ENCODE measurements at places on chromosomes 12 and 14. TPM values are rescaled to one million over a fixed set of nuclear protein-coding genes. Genes with fewer than 3 reads are reported as not detected.

GRCh38 chr14:100015251-100015655 is 50.0 kb upstream of the EVL start:
- DNase-seq: no peak

DNA sequence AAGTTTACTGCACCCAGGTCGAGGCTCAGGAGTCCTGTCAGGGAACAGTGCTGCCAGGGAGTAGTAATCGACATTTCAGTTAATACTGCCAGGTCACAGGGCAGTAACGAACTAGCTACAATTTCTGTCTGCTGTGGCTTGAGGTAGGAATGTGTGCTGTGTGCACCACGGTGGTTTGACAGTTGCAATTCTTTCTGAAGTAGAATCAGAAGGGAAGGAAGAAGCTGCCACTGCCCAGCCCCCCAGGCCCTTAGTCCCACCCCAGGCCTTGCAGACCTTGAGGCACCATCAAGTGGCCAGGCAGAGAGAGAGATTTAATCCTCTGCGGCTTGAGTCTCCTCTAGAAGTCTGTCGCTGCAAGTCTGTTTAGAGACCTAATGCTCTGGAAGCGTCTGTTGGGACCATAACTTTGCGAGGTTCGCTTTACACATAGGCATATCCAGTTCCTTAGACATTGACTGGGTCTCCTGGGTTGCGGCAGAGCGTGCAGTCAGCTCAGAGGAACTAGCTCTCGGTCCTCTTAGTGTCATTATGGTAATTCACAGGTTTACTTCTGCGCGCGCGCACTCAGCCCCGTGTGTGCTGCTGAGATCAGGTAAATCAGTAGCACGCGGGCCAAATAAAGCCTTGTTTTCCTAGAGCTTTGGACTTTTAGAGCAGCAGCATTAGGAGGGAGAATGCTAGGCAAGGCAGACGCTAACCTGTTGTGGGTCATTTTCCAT is 9.8 kb downstream of the NKX2-1 start:
- DNase-seq: no peak

DNA sequence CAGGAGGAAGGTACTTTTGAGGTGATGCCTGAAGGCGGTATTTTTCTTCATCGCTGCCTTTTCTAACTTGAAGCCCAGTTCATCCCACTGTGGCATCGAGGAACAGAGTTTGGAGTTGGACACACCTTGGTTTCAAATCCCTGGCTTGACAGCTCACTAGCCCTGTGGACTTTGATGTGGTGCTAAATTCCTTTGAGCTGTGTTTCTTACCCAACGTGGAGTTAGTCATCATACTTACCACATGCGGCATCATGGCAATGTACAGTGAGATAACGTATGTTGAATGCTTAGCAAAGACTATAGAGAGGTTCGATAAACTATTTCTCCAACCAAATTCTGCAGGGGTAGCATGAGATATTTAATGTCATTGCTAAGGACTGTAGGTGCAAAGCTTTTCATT is 3.4 kb downstream of the PLEKHG3 start:
- no peak for DNase-seq

DNA sequence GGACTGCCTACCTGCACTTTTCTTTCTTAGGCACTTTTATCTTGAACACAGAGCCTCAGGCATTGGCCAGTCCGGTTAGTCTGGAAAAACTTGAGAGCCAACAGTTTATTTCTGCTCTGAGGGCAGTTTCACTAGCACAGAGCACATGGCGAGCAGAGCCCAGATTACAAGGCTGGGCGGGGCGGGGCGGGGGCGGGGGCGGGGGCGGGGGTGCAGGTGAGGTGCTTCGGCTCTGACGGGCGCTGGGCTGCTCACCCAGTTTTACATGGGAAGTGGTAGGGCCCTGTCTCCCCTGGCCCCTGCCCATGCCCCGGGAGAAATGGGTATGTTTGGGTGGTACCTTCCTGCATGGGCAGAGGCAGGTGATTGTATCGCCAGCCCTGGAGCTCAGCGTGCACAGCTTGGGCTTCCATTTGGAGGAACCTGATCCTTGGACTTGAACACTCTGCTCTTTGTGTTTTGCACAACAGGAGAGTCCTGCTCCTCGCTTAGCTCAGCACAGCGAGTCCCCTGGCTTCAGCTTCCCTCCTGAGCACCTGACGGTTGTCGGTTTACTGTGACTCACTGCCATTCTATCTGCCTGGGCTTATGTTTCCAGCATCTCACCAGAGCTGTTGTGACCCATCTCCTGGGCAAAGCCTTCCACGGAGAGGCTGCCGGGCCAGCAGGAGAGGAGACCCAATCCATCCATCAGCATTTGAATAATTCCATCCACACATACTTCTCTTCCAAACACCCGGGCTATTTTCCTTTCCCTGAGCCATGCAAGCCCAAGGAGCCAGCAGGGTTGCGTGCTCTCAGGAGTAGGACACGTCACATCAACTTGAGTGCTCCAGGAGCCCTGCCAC is 108.5 kb downstream of the ARF6 start:
- DNase-seq: no peak

- DNase-seq: no peak
These were observed 5.2 kb downstream of the MUCL1 start for GRCh38 chr12:54859502-54859901.

DNA sequence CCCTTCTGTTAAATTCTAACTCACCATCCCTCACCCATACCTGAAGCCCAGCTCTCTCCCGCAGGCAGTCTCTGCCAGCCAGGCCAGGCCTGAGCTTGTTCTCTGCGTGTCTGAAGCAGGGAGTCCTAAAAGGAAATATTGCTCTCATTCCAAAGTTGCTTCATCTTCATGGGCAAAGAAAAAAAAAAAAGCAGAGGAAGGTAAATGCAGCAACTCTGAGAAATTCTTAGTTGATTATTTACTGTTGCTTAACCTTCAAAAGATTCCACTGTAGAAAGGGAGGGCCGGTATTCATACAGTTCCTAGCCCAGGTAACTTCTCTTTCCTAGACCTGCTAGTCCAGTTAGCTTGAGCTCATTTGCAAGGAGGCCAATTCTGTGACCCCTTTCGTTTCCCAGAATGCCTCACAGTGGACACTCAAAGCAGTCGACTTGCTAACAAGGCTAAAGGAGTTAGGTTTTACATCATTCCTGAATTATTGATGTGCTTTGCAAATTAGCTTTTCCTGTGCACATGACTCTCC is 193.5 kb upstream of the EEA1 start:
- DNase-seq: no peak

GRCh38 chr12:50933459-50934124 is 18.8 kb upstream of the HIGD1C start:
- no peak for DNase-seq

DNA sequence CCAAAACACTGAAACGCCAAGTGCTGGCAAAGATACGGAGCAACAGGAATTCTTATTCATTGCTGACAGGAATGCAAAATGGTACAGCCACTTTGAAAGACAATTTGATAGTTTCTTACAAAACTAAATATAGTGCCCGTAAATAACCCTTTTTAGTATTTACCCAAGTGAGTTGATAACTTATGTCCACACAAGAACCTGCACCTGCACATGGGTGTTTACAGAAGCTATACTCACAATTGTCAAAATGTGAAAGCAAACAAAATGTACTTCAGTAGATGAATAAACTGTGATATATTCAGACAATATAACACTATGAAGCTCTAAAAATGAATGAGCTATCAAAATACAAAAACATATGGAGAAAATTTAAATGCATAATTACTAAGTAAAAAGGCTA is 86.6 kb downstream of the ATXN7L3B start:
- DNase-seq: no peak

DNA sequence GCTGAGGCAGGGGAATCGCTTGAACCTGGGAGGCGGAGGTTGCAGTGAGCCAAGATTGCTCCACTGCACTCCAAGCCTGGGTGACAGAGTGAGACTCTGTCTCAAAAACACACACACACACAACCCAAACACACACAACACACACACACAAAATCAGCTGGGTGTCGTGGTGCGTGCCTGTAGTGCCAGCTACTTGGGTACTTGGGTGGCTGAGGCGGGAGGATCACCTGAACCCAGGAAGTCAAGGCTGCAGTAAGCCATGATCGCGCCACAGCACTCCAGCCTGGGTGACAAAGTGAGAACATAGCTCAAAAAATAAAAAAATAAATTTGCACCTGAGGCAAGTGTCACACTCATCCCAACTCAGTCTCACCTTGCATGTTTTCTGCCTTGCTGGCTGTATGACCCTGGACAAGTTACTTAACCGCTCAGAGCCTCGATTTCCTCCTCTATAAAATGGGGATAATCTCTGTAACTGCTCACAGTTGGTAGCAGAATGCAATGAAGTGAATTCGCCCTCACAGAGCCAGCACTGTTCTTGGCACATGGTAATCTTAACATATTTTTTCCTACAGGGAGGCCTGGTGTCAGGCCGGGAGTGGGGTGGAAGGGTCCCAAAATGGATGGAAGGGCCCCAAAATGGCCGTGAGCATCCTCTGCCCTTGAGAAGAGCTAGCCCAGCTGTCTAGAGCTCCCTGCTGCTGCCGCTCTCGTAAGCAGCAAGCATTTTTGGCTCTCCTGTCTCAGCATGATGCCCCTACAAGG is 630 bp upstream of the HNF1A start:
- DNase-seq: no peak

DNA sequence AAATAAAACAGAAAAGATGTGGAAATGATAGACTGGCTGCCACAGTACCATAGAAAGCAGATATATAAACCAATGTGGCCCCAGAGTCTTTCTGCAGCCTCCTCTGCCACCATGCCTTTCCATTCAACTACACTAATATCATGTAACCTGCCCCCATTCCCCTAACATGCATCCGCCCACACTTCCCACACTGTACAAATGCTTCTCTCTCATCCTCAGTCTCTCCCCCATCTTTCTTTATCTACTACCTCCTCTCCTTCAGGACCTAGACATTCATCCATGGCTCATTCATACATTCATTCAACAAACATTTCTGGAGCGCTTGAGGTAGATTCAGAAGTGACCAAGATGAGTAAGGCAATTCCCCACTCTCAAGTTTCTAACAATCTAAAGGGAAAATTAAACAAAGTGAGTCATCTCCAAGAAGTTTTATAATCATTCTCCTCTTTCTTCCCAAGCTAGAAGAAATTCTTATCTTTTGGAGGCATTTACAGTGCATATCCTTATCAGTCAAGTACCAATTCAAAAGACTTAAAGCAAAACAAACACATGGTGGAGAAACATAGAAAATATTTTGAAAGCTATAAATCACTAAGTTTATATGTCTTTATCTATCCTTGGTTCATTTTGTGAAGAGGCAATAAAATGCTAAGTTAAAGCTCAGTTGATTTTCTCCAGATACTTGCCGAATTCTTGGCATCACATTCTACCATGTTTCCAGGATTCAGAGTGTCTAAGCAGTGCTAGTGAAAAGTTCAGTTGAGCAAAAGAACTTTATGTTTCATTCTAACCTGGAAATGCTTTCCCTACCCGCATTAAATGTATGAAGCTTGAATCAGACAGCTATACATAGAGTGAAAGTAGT is 70.5 kb upstream of the FRMD6 start:
- DNase-seq: no peak

DNA sequence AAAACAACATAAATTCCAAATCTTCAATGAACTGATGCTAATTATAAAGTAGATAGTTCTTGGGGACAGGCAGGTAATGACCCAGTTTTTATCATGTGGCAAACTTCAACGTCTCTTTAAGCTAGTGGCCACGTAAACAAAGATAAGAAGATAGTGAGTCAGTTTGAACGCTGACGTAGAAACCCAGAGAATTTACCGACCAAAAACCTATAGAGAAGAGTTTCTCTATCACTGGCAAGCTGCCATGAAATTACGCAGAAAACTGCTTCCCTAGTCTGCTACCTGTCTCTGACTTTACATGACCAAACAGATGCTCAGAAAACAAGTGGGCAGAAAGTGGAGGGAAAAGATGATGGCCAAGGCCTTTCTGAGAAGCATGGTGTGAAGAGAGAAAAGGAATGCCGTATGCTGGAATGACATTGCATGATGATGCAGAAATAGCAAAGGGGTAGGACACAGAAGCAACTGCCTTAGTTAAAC is 136.3 kb downstream of the ITPR2 start:
- no peak for DNase-seq

GRCh38 chr12:98464190-98464589 is 51.2 kb upstream of the TMPO start:
- no peak for DNase-seq

DNA sequence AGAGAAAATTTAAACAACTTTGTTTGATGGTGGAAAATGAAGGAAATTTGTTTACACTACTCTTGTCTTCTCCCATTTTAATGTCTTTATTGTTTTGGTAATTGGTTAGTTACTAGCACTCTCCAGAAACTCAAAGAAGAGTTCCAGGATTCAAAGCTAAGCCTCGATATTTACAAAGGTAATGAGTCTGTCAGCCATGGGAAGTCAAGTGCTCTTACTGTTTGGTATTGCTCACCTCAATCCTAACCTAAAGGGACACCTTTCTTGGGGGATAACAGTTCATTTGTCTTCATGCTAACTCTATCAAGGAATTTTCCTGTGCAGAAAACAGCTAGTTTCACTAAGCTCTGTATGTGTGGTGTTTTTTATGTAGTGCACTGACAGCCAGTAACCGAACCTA is 222.9 kb upstream of the LMO3 start:
- no peak for DNase-seq

GRCh38 chr12:51994959-51995358 is 11.8 kb upstream of the TAMALIN start:
- DNase-seq: no peak

DNA sequence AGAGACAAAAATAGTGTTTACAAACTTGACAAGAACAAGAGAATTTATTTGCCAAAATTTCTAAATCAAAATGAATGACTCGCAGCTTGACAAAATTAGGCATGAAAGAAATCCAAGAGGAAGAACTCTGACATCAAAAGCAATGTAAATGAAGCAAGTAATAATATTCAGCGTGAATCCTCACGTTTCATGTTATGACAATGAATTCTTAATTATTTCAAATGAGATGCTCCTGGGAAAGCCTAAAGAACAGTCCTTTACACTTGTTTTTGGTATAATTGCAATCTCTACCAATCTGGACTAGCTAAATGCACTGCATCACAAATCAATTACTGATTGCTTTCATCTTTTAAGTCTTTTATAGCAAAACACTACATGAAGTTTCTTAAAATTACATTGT is 29.1 kb downstream of the PIK3C2G start:
- no peak for DNase-seq

DNA sequence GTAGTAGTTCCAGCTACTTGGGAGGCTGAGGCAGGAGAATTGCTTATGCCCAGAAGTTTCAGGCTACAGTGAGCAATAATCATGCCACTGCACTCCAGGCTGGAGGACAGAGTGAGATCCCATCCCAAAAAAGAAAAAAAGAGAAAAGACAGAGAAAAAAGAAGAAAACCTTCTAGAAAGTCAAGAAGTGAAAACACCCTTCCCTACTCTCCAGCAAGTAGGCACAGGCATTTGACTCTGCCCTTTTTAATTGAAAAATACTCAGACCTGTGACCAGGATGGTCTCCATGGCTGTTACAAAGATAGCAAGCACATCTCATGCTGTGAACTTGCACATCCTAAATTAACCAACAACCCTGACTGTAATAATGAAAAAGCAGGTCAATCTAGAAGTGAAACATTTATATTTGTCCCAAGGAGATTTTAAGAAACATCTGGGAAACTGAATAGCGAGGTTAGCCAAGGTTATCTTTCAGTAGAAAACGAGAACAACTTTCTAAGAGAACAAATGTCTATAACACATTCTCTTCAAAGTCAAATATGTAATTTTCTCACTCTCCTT is 2.0 kb downstream of the TMTC1 start:
- DNase-seq: no peak

Gene LMNTD1
- 0.56 TPM for total RNA-seq

Gene LALBA
- total RNA-seq: not detected

Gene RERGL
- total RNA-seq: 0.48 TPM

Gene BDKRB1
- not detected for total RNA-seq

Gene SAMD15
- 2.2 TPM for total RNA-seq

Gene ASCL1
- not detected for total RNA-seq

Gene TMEM229B
- total RNA-seq: 2.6 TPM

Gene BRAP
- total RNA-seq: 18.2 TPM

Gene MIP
- total RNA-seq: not detected

Gene KCNK10
- not detected for total RNA-seq

Gene MUCL1
- not detected for total RNA-seq

Data from ovary (tissue), 10 donors.